ENCODE measurements at places on chromosomes 12 and 14. TPM values are rescaled to one million over a fixed set of nuclear protein-coding genes. Genes with fewer than 3 reads are reported as not detected.

The ANG gene
- polyA plus RNA-seq: 6.7 TPM

The STAC3 gene
- polyA plus RNA-seq: 8.0 TPM

The STON2 gene
- polyA plus RNA-seq: 44.0 TPM

The KLRG1 gene
- polyA plus RNA-seq: 1.9 TPM

The AQP5 gene
- 3.6 TPM for polyA plus RNA-seq

The MYF5 gene
- polyA plus RNA-seq: not detected

The TMEM63C gene
- 0.57 TPM for polyA plus RNA-seq

The SIX4 gene
- 7.8 TPM for polyA plus RNA-seq

The OSBPL8 gene
- polyA plus RNA-seq: 76.6 TPM

The BHLHE41 gene
- polyA plus RNA-seq: 1.4 TPM

The OAS1 gene
- 11.9 TPM for polyA plus RNA-seq

The VRK1 gene
- 24.1 TPM for polyA plus RNA-seq

The CIROP gene
- polyA plus RNA-seq: not detected

The KIAA0586 gene
- polyA plus RNA-seq: 14.6 TPM

The IGF1 gene
- 3.0 TPM for polyA plus RNA-seq

The KCNH5 gene
- 0.09 TPM for polyA plus RNA-seq

The LRRK2 gene
- polyA plus RNA-seq: 25.2 TPM

The ACSM4 gene
- not detected for polyA plus RNA-seq

The SLC2A14 gene
- 0.73 TPM for polyA plus RNA-seq

The SERPINA3 gene
- polyA plus RNA-seq: 0.29 TPM

The SLC25A21 gene
- 3.5 TPM for polyA plus RNA-seq

The CLEC4E gene
- polyA plus RNA-seq: 1.3 TPM

The KRT77 gene
- not detected for polyA plus RNA-seq

The INSM2 gene
- not detected for polyA plus RNA-seq

The TMTC2 gene
- 41.4 TPM for polyA plus RNA-seq

The FAM90A1 gene
- polyA plus RNA-seq: 1.3 TPM

The JPH4 gene
- 10.7 TPM for polyA plus RNA-seq

The EEF1AKMT3 gene
- polyA plus RNA-seq: 12.1 TPM

The KCNC2 gene
- polyA plus RNA-seq: 0.86 TPM

The KRT74 gene
- polyA plus RNA-seq: not detected

The STYK1 gene
- 0.80 TPM for polyA plus RNA-seq

The TPH2 gene
- 0.47 TPM for polyA plus RNA-seq

The VASH1 gene
- polyA plus RNA-seq: 44.6 TPM

Measured in renal cortex interstitium (tissue), 15 donors.